Activated CD8-positive, alpha-beta T cell treated with anti-CD3 and anti-CD28 coated beads for 36 hours (primary cell): ENCODE measurements at places on chromosomes 12 and 14. TPM values are rescaled to one million over a fixed set of nuclear protein-coding genes. Genes with fewer than 3 reads are reported as not detected.

The KRT85 gene
- total RNA-seq, result not detected

DNA sequence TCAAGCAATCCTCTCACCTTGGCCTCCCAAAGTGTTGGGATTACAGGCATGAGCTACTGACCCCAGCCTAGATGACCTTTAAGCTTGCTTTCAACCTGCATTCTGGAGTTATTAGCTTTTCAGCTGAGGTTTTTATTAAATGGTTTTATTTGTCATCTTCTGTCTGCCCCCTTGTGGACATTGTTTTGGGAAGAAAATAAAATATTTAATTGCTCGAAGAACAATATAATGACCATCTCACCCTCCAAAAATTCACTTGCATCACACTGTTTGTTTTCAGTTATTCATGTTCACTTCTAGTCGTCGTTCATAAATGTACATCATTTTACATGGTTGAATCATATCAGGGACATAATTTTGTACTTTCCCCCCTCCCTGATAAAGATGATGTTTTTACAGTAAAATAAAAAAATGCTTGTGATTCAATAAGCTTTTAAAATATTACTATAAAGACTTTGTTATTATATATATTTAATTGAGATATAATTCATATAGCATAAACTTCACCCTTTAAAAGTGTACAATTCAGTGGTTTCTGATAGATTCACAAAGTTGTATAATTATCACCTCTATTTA is 10.1 kb upstream of the SPATS2 start:
- DNase-seq, result no peak

The CCDC177 gene
- total RNA-seq, result not detected

The MYH6 gene
- total RNA-seq, result not detected

The PLEKHD1 gene
- total RNA-seq, result 0.07 TPM

The ESR2 gene
- total RNA-seq, result 0.31 TPM

- DNase-seq, result no peak
Measured at GRCh38 chr14:77638771-77639171, 22.3 kb upstream of the SPTLC2 start.

The SOAT2 gene
- total RNA-seq, result 5.3 TPM

GRCh38 chr14:99255621-99256482 is 16.1 kb downstream of the BCL11B start:
- peak; percentile 24 for DNase-seq

DNA sequence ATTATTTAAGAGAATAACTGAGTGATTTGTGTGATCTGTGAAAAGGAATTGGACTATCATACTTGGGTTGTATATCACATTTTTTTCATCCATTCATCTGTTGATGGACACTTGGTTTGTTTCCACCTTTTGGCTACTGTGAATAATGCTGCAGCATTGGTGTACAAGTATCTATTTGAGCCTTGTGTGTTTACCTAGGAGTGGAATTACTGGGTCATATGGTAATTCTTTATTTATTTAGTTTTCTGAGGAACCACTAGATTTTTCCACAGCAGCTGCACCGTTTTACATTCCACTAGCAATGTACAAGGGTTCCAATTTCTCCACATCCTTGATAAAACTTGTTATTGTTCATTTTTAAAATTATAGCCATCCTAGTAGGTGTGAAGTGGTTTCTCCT is 56.1 kb downstream of the APAF1 start:
- no peak for DNase-seq

- no peak for DNase-seq
Measured at GRCh38 chr12:69417231-69417630, 53.0 kb upstream of the FRS2 start.

GRCh38 chr12:27534060-27534764 is 10.2 kb downstream of the PPFIBP1 start:
- DNase-seq, result peak; percentile 70

The LTA4H gene
- total RNA-seq, result 112 TPM

DNA sequence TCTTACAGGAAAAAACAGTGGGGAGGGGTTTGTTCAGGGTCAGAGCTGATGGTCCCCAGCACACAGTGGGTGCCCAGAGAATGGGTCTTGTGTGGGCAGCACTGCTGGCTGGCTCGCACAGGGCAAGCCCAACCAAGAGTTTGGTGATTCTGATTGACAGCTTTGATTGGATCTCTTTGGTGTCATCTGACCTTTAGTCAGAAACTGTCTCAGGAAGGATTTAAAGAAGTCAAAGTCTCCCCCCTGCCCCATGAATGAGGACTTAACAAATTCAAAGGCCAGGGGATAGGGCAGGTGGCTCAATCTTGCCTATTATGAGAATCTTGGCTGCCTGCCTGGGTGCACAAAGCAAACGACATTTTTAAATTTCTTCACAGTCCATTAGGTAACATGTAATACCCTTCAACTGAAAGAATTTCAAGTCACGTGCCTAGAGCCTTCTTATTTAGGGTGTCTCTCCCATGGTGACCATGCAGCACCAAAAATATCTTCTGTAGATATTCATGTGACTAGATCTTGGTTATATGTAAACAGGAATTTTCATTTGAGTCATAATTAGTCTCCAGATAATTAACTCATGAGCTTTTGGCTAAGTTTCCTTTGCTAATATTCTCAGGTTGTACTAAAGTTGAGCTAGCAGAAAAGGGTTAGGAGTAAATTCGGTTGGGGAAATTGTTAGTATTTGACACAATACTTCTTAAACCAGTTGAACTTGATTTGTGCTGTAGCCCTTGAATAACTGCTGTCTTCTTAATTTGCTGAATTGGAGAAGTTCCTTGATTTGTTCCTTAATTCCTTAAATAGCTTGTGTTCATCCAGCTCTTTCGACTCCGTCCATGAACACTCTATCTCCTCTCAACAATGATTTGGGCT is 54.5 kb upstream of the HECTD1 start:
- DNase-seq, result no peak

The SLC25A47 gene
- not detected for total RNA-seq

- no peak for DNase-seq
Measured at GRCh38 chr12:112346194-112346593, 36.0 kb downstream of the HECTD4 start.

The ETFBKMT gene
- total RNA-seq, result 1.1 TPM

DNA sequence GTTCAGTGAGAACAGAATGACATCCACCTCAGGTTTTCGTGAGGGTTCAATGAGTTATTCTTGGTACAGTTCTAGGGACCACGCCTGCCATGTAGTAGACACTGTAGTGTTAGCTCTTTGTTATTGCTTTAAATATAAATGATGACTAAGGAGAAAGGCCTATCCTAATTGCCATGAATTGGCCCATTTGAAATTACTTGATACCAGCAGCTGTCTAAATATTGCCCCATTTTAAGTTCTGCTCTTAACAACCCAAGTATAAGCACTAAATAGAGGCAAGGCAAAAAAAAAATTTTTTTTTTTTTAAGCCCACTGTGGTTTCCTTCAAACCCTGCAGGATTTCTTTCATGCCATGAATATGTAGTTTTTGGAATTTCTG is 84.5 kb downstream of the BORCS5 start:
- no peak for DNase-seq

DNA sequence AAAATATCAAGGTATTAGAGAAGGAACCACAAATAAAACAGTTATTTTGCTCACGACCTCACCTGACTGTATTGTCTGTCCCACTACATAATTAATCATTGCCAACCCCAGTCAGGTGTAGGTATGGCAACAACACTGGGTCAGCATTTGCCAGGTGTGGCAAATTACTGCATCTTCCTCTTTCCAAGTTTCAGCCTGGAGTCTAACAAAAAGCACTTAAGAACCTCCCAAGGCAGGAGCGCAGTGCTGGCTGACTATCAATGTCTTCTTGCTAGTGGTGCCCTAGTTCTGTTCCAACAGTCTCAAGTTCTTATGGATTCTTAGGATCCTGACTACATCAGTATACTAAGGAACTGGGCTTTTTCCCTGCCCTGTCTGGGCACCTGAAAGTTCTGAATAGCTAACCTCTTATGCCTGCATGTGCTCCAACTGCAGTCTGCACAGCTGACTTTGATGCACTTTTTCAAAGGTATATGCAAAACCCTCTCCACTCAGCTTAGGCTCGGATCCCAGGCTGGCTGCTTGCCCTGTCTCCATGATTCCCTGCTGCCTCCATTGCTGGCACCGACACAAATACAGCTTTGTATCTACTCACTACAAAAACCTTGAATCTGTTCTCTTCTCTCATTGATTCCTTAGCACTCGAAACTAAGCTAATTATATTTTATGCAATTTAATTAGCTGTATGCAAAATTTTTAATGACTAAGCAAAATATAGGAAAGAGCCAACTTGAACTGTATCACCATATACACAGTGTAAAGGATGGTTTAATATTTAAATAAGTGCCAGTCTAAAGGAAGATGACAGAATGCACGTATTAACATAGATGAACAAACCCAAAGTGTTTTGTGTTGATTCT is 113.3 kb downstream of the PRKD1 start:
- DNase-seq, result no peak

- no peak for DNase-seq
Measured at GRCh38 chr12:129052373-129052772, 199.1 kb downstream of the GLT1D1 start.

- peak; percentile 78 for DNase-seq
Measured at GRCh38 chr14:90383731-90384542, 12.9 kb upstream of the CALM1 start.

DNA sequence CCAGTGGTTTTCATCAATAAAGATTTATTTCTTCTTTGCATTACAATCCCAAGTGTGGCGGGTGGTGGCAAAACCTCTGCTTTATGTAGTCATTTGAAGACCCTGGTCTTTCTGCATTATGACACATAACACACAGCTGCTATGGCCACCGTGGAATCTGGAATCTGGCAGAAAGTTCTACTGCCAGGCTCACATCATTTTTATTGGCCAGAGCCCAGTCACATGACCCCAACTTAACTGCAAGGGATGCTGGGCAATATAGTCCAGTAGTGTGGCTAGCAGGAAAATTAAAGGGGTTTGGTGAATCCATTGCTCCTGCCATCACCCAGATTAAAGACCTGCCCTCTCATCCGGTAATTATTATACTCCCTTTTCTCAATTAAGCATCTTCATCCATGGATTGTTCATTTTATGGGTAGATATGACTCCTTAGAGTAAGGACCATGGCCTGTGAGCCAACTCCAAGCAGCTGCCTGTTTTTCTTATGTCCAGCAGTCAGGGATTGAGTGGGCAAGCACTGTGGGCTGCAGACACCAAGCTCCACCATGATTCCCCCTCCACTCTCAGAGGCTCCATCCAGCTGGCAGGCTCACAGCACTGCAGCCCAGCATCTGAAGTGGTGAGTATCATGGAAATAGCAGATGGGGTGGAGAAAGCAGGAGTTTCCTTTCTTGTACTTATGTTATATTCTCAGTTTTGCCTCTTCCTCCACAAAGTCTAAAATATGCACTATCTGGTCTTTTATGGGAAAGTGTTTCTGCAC is 1030.7 kb downstream of the AACS start:
- no peak for DNase-seq

DNA sequence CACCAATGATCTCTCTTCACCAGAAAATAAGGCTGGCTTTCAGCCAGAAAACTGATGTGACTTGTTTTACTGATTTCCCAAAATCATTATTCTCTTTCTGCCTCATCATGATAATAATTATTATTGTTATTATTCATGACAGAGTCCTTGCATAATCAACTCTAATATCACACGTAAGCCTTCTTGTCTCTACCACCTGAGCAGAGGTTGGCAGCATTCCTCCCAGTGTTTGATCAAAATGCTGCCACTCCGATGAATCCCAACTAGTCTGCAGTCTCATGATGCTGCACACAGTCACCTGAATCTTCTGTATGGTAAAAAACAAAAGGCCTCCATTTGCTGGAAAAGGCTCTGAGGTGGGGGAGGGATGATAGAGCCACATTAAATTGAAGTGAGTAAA is 105.7 kb upstream of the PLEKHG7 start:
- DNase-seq, result no peak

DNA sequence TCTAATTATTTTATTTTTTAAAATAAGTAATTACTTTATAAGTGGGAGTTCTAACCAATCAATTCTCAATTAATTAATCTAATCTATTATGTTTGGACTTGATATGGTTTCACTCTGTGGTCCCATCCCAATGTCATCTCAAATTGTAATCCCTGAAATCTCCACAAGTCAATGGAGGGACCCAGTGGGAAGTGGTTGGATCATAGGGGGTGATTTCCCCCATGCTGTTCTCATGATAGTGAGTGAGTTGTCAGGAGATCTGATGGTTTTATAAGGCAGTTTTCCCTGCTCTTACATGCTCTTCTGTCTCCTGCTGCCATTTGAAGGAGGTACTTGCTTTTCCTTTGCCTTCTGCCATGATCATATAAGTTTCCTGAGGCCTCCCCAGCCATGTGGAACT is 836.1 kb downstream of the GALC start:
- no peak for DNase-seq

DNA sequence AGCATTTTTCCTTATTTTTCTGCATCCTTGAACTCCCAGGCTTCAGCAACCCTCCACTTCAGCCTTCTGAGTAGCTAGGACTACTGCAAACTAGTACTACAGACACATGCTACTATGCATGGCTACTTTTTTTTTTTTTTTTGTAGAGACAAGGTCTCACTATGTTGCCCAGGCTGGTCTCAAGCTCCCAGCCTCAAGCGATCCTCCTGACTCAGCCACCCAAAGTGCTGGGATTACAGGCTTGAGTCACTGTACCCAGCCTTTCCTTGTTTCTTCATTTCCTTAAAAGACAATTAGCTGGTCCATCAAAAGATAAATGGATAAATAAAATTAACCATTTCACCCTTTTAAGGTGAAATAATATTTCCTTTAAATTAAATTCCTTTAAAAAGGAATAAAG is 205.8 kb downstream of the SPTSSA start:
- DNase-seq, result no peak

The KRT2 gene
- not detected for total RNA-seq

GRCh38 chr14:74239848-74240793 is 872 bp downstream of the VSX2 start:
- DNase-seq, result no peak

The CD27 gene
- total RNA-seq, result 160 TPM

GRCh38 chr14:69620211-69620611 is 8.8 kb downstream of the SUSD6 start:
- peak; percentile 61 for DNase-seq

The RFX4 gene
- not detected for total RNA-seq

GRCh38 chr12:99722690-99723486 is 75.3 kb downstream of the GARIN6 start:
- DNase-seq, result no peak

- no peak for DNase-seq
Measured at GRCh38 chr12:63382930-63383329, 231.9 kb upstream of the AVPR1A start.

DNA sequence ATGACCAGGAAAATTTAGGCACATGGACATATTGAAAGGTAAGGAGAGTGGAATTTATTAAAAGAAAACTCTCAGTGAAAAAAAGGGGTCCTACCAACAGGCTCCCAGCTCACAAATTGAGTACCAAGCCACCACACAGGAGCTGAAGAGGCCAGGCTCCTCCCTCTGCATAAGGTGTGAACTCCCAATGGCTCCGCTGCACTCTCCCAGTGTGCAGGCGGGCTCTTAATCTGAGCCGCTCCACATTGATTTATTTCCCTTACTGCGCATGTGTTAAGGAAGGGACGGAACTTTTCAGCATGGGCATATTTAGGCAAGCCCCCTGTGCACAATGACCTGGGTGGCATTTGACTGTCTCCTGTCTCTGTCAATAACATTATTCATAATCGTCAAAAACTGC is 68.6 kb upstream of the PLEKHG7 start:
- DNase-seq, result no peak
